Activated naive CD4-positive, alpha-beta T cell treated with anti-CD3 and anti-CD28 coated beads for 36 hours (primary cell): ENCODE measurements at places on chromosomes 6 and 20. TPM values are rescaled to one million over a fixed set of nuclear protein-coding genes. Genes with fewer than 3 reads are reported as not detected.

The OR2H1 gene
- not detected for total RNA-seq

The C6orf132 gene
- 0.12 TPM for total RNA-seq

The MAP7 gene
- 1.3 TPM for total RNA-seq

The RNF182 gene
- not detected for total RNA-seq

The RNF144B gene
- 1.5 TPM for total RNA-seq

The FOXA2 gene
- total RNA-seq = not detected

The SSTR4 gene
- not detected for total RNA-seq

The SALL4 gene
- not detected for total RNA-seq

The SLC17A1 gene
- not detected for total RNA-seq

The TBX18 gene
- total RNA-seq = not detected

The SLC13A3 gene
- not detected for total RNA-seq

The BTN1A1 gene
- 0.07 TPM for total RNA-seq

The BPIFB4 gene
- not detected for total RNA-seq

The SLC52A3 gene
- not detected for total RNA-seq

The CEP43 gene
- total RNA-seq = 19.6 TPM

The PGBD1 gene
- 0.64 TPM for total RNA-seq

The KIAA0408 gene
- 3.1 TPM for total RNA-seq

The TMEM170B gene
- 0.57 TPM for total RNA-seq

The B3GAT2 gene
- total RNA-seq = not detected

The SLC25A27 gene
- total RNA-seq = 1.6 TPM

The TOX2 gene
- 1.6 TPM for total RNA-seq

The CTCFL gene
- not detected for total RNA-seq

The NXT1 gene
- total RNA-seq = 31.9 TPM

The MCCD1 gene
- total RNA-seq = not detected

The C2 gene
- 2.1 TPM for total RNA-seq
